ENCODE measurements at places on chromosomes 2 and 18.

- DNase-seq = no peak
These were observed 358.5 kb downstream of the ALK start for GRCh38 chr2:29562896-29563295.

- no peak for DNase-seq
These were observed 30.7 kb upstream of the ERCC3 start for GRCh38 chr2:127324635-127325034.

- DNase-seq = no peak
These were observed 21.2 kb downstream of the TEX44 start for GRCh38 chr2:231613663-231614558.

- DNase-seq = no peak
These were observed 59.5 kb downstream of the RMDN2 start for GRCh38 chr2:37984589-37984988.

Measured in cortex of kidney (tissue), 1 donor.